ENCODE measurements at places on chromosomes 7 and 10.

- no peak for DNase-seq
Measured at GRCh38 chr7:47818796-47819606, 129.3 kb downstream of the PKD1L1 start.

- no peak for DNase-seq
Measured at GRCh38 chr7:98294326-98294725, 12.8 kb downstream of the BRI3 start.

DNA sequence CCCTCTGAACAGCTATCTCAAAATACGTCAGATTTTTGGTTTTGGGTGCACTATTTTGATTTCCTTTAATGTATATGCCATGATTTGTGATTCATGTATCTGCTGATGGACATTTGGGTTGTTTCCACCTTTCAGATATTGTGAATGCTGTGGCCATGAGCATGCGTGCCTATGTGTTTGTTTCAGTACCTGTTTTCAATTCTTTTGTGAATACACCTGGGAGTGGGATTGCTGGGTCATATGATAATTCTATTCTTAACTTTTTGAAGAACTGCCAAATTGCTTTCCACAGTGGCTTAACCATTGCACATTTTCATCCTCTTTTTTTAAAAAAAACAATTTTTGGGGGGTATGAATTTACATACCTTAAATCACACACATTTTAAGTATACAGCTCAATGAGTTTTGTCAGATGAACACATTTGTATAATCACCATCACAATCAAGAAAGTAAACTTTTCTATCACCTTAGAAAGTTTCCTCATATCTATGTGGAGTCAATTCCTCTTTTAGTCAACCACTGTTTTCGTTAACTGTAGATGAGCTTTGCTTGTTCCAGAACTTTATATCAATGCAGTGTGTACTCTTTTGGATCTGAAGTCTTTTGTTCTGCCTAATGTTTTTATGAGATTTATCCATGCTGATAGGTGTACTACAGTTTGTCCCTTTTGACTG, 36.9 kb downstream of the CYP26A1 start:
- no peak for DNase-seq

- DNase-seq: no peak
Measured at GRCh38 chr7:25863729-25864110, 288.3 kb upstream of the NFE2L3 start.

DNA sequence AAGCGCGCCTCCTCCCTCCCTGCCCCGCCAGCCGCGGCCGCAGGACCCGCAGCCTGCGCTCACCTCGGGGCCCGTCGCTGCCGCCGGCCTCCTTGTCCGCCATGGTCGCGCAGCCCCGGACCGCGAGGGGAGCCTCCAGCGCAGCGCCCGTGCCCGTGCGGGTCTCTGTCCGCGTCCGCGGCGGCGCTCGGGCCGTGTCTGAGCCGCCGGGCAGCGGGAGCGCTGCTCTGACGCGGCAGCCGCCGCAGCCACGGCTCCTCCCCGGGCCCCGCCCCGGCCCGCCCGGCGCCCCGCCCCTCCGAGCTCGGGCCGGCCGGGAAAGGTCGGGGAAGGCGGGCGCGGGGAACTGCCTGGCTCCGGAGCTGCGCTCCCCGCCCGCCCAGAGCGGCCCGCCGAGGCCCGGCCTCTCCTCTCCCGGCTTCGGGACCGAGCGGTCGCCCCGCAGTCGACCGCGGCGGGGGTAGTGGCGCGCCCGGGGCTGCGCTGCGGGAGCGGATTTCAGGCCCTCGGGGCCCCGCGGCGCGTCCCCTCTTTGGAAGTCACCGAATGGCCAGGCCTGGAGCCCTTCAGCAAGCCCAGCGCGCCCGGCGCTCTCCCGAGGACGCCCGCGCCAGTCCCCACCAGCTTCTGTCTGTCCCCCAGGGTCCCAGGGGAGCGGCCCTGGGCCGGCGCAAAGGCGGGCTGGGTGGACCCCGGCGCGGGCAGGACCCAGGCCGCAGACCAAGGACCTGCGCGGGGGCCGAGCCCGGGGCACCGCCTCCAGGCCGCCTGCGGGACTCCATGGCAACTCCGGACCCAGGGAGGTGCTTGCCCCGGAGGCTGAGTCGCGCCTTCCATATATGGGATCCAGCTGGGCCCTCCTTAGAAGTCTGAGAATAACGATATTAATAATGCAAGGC, at the start of gene HSPA12A:
TSS of gene HSPA12A (minus strand) at position 200 of the 899 bp plus-strand sequence. CDS start at position 103, 97 bp downstream.
- DNase-seq: peak; percentile 31

DNA sequence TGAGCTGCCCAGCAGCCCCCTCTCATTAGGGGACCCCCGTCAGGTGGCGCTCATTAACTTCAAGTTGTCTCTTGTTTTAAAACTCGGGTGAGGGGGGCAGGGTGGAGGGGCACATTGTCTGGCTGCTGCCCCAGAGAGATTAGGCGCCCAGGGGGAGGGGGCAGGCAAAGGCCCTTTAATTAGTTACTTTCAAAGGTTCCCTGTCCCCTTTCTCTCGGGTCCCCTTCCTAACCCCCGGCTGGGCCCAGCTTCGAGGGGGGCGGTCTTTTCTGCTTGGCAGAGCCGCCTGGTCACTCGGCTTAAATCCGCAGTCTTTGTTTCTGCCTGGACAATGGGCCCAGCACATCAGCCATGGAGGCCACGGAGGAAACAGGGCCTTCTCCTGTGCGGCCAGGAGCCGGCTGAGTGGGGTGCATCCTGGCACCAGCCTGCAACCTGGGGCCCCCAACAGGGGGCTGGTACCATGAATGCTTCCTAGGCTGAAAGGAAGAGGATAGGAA, 38.9 kb upstream of the SLF2 start:
- no peak for DNase-seq

- no peak for DNase-seq
Measured at GRCh38 chr10:412109-412508, 276.9 kb downstream of the ZMYND11 start.

GRCh38 chr7:50069613-50070012, 23.4 kb downstream of the ZPBP start:
- DNase-seq: no peak

- no peak for DNase-seq
Measured at GRCh38 chr7:116862951-116863670, 724 bp downstream of the CAPZA2 start.

DNA sequence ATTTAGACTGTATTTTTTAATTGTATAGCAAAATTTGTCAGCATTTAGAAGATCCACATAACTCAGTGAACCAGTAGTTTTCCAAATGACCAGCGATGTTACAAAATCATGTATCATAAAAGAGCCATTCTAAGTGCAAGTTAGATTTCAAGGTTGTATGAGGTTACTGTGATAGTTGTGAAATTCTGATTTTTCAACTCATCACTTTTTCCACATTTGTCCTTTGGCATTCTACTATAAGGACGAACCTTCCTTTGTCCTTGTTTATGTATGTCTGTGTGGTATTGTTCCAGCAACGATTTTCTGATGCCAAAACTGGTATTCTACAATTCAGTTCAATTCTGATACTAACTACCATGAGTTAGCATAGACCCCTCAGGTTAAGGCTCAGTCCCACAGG, 64.2 kb downstream of the TAX1BP1 start:
- no peak for DNase-seq

GRCh38 chr10:32004161-32004591, 52.0 kb downstream of the KIF5B start:
- DNase-seq: no peak

DNA sequence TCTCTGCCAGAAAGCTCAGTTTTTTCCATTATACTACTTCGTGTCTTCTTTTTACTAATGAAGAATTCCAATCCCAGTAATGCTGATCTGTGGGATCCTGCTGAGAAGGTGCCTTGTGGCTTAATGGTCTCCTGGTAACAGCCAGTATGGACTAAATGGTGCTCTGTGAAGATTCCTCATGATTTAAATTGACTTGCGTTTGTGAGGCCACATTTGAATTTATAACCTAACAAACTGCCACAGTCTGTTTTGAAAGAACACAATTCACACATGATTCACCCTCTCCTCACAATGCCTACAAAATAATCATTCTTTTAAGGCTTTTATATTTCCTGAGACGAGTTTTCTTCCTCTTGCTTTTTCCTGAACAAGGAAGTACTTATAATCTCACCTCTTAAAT, 140.0 kb downstream of the MBL2 start:
- DNase-seq: no peak

GRCh38 chr10:100969187-100970075, at the start of gene SEMA4G:
Gene SEMA4G (plus strand): TSS chr10:100969504. CDS start chr10:100972913, 3,409 bp downstream.
- peak; percentile 11 for DNase-seq

DNA sequence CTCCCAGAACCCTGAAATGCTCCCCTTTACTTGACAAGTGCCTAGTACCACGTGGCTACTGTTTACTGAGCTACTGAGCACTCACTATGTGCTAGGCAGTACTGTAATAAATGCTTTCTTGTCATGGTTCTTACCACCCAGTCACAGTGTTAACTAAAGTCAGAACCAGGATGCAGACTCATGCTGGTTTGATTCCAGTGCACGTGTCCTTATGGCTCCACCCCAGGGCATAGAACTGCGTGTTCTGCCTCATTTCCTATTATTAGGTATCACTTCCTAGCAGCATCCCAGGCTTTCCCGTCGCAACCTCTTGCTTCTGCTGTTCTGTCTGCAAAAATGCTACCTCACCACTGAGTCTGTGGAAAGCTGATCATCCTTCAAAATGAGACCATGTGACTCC, 71.7 kb upstream of the DOCK1 start:
- DNase-seq: no peak

GRCh38 chr10:123913688-123914268, 22.2 kb upstream of the CPXM2 start:
- DNase-seq: no peak

- DNase-seq: no peak
Measured at GRCh38 chr7:138890499-138891445, 90.4 kb downstream of the KIAA1549 start.

GRCh38 chr10:9166770-9167169, 1112.3 kb downstream of the GATA3 start:
- no peak for DNase-seq

DNA sequence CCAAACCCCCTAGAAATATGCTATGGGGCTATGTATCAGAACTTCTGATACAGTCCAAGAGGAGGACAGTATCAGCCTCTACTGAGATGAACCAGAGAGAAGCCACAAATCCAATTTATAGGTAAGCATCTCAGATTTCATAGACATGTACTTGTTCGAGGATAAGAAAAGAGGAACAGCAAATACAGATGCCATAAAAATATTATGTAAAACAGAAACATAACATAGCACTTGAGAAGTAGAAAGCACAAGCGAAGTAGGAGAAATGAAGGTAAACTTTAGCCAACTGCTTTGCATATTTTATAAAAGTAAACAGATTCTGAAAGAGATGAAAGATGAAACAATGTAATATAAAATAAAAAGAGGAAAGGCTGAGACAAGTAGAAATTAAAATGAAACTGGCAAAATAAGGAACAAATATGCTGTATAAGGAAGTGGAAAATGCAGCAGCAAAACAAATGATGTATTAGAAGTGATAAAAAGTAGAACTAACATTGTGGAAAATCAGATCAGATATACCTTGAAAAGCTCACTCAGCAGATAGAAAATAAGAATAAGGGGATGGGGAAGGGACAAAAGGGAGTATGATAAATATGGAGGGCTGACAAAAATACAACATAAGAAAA, 135.1 kb downstream of the SKAP2 start:
- no peak for DNase-seq

DNA sequence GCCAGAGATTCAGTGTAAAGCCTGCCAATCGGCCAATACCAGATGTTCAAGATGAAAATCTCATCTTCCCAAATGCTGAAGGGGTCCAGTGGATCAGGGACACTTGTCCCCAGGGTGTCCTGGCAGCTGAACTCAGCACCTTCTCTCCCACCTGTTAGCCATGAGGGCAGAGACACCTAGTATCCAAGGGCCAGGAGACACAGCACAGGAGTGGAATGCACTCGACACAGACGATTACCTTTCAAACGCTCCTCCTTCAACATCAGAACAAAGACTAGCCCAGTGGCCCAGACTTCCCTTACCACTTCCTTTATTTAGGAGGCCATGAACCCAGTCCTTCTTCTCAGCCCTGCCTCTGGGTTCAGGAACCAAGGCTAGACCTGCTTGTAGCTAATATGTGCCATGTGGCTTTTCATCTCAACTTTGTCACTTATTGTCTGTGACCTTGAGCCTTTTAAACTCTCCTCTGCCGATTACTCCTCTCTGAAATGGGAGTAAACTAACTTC, 180.3 kb upstream of the PLXNA4 start:
- no peak for DNase-seq

GRCh38 chr7:48084727-48085432, 4.2 kb upstream of the UPP1 start:
- DNase-seq: peak; percentile 63

- DNase-seq: no peak
Measured at GRCh38 chr7:47552621-47553020, 29.3 kb downstream of the TNS3 start.

DNA sequence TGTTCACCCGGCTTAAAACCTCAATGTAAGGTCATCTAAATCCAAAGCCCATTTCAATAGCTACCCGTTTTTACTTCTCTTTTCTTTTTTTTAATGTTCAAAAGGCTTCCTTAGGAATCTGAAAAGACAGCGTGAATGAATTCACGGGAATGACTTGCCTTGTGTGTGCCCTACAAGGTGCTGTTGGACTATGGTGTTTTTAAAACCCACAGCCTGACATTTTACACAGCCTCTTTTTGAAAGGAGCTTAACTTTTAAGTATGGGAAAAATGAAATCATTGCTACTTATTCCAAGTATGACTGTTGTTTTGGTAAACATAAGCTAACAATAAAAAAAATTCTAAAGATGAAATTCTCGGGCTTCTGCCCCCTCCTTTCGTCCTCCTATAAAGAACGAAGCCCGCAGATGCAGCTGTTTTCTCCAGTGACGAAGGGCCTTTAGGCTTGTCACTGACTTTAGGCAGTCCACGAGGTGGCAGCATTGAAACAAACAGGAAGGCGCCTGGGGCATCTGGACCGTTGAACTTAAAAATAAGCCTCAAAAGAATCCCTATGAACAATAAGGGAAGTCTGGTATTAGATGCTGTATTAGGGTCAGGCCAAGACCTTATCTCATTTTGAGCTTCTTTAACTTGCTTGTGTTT, 141.3 kb downstream of the NRP1 start:
- peak; percentile 54 for DNase-seq

- no peak for DNase-seq
Measured at GRCh38 chr10:32047881-32048280, 8.3 kb downstream of the KIF5B start.

DNA sequence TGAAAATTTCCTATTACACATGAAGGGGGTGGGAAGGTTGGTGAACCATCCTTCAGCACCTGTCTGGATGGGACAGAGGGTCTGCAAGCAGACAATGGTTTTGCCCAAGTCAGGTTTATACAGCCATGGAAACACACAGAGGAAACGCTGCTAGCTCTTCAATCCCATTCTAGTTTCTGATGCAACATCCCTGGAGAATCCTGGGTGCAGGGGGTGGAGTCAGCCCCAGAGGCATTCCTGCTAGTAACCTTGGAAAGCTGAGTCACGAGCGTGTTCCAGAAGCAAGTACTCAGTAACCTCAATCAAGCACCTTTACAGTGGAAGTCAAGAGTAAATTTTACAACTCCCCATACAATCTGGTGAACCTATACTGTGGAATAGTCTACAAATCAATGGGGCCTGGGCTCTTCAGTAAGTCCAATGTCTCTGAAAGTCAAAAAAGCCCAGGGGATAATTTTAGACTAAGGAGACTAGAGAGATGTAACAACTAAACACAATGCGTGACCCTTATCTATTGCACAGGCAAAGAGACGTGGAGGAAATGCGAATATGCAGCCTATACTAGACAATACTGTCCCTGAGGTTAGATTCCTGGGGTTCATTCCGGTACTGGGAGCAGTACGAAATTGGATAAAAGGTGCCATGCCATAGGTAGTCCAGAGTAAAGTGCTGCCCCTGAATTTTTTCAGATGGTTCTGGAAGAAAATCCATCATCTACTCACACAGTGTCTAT, 95.4 kb downstream of the ZRANB1 start:
- DNase-seq: no peak

Data from activated T-helper 9 cell treated with anti-CD3 and anti-CD28 coated beads, Interleukin-2, amount 50 U/mL, for 16 hours (primary cell).